ENCODE measurements at places on chromosomes 12 and 14. TPM values are rescaled to one million over a fixed set of nuclear protein-coding genes. Genes with fewer than 3 reads are reported as not detected.

EPS8 gene
- total RNA-seq: 48.7 TPM

SH2B3 gene
- total RNA-seq: 5.8 TPM

VWF gene
- 0.27 TPM for total RNA-seq

HOXC13 gene
- 37.6 TPM for total RNA-seq

ACOT4 gene
- total RNA-seq: 1.6 TPM

KRT6C gene
- not detected for total RNA-seq

RAB15 gene
- total RNA-seq: 21.0 TPM

COCH gene
- 25.7 TPM for total RNA-seq

OTUB2 gene
- total RNA-seq: 2.9 TPM

BCL2L14 gene
- total RNA-seq: not detected

RGS6 gene
- total RNA-seq: not detected

C14orf93 gene
- total RNA-seq: 3.6 TPM

CBLN3 gene
- total RNA-seq: 0.84 TPM

METTL25 gene
- total RNA-seq: 2.0 TPM

FGF6 gene
- total RNA-seq: not detected

SERPINA10 gene
- not detected for total RNA-seq

CCDC196 gene
- not detected for total RNA-seq

LRIG3 gene
- 4.8 TPM for total RNA-seq

ANKS1B gene
- 0.51 TPM for total RNA-seq

TBX5 gene
- total RNA-seq: not detected

EML1 gene
- total RNA-seq: 38.3 TPM

SLC10A1 gene
- not detected for total RNA-seq

C12orf57 gene
- 292 TPM for total RNA-seq

FGD4 gene
- total RNA-seq: 30.4 TPM
